ENCODE measurements at places on chromosomes 12 and 14.

DNA sequence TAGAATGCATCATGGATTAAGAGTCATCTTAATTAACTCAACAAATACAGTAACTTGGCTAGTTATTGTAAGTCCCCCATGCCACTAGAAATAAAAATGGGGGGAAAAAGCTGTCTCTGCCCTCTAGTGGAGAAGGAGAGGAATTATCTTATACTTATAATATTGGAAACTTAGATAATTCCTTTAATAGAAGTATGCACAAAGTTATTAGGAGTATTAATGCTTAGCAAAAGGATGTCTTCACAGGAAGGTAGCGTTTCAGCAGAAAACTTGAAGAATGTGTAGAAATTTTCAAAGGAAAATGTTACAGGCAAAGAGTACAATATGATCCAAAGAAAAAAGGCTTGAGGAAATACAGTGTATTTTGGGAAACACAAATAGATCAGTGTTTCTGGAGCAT is 19.8 kb downstream of the OR5AU1 start:
- DNase-seq: peak; percentile 26

DNA sequence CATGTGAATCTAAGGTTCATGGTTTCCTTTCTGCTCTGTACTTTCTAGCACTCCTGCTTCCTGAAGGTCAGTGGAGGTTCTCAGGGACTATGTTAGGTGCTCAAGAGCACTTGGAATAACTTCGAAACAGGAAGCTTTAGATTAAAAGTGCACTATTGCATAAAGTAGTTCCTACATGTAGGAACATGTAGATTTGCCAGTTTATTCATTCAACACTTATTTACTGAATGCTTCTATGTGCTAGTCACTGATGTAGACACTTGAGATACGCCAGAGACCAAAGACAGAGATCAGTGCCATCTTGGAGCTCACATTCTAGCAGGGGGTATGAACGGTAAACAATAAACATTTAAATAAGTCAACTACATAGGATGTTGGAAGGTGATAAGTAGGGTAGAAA is 87.7 kb downstream of the DHRS2 start:
- no peak for DNase-seq

- DNase-seq: no peak
Measured at GRCh38 chr12:111578276-111578970, 20.7 kb downstream of the ATXN2 start.

GRCh38 chr12:109757671-109758265 is 44.1 kb downstream of the FAM222A start:
- DNase-seq: no peak

DNA sequence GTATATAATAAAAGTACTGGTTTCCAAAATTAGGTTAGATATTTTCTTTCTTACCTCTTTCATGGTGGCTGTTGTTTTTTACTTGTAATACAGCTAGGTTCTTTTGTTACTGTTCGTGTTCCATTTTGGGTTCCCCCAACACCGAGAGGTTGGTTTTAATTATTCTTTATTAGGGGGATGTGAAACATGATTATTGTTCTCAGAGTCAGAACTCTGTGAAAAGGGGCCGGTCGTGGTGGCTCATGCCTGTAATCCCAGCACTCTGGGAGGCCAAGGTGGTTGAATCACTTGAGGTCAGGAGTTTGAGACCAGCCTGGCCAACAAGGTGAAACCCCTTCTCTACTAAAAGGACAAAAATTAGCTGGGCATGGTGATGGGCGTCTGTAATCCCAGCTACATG is 108.1 kb downstream of the BICD1 start:
- no peak for DNase-seq
